Nasal cavity respiratory epithelium epithelial cell of viscerocranial mucosa (primary cell): ENCODE measurements at places on chromosomes 6 and 20. TPM values are rescaled to one million over a fixed set of nuclear protein-coding genes. Genes with fewer than 3 reads are reported as not detected.

RAD21L1 gene
- not detected in 2 replicates for total RNA-seq

SLC17A2 gene
- not detected in 2 replicates for total RNA-seq

NKX2-4 gene
- not detected in 2 replicates for total RNA-seq

DNMT3B gene
- 0.68 and 1.5 TPM in 2 replicates for total RNA-seq

SSTR4 gene
- total RNA-seq = not detected in 2 replicates

THBS2 gene
- total RNA-seq = 0.50 and 28.4 TPM in 2 replicates

ULBP2 gene
- 8.2 and 10.7 TPM in 2 replicates for total RNA-seq

CST4 gene
- not detected in 2 replicates for total RNA-seq

LSM14B gene
- 54.5 and 59.8 TPM in 2 replicates for total RNA-seq

GZF1 gene
- total RNA-seq = 43.7 and 56.4 TPM in 2 replicates

DDX43 gene
- 0.34 and 1.00 TPM in 2 replicates for total RNA-seq

ZNF334 gene
- 2.7 and 7.9 TPM in 2 replicates for total RNA-seq

XKR7 gene
- total RNA-seq = not detected in 2 replicates

PTK7 gene
- total RNA-seq = 68.4 and 143 TPM in 2 replicates

ROS1 gene
- under 0.01 and 0.57 TPM in 2 replicates for total RNA-seq

KCTD20 gene
- total RNA-seq = 33.8 and 37.4 TPM in 2 replicates

PNPLA1 gene
- 0.36 and 0.68 TPM in 2 replicates for total RNA-seq

RGS17 gene
- total RNA-seq = 1.4 and 4.1 TPM in 2 replicates

DCDC2 gene
- 0.68 and 6.6 TPM in 2 replicates for total RNA-seq

HDAC2 gene
- 69.4 and 148 TPM in 2 replicates for total RNA-seq

TREM2 gene
- 0.36 and 1.4 TPM in 2 replicates for total RNA-seq

SLC4A11 gene
- total RNA-seq = 4.1 and 5.1 TPM in 2 replicates

BPIFA2 gene
- 0.07 TPM in 1 of 2 replicates, not detected in the other for total RNA-seq

BMP2 gene
- 12.0 and 14.4 TPM in 2 replicates for total RNA-seq

MOG gene
- total RNA-seq = not detected in 2 replicates

CCN5 gene
- not detected in 2 replicates for total RNA-seq

FERMT1 gene
- total RNA-seq = 53.0 and 80.4 TPM in 2 replicates

RSPO3 gene
- not detected in 2 replicates for total RNA-seq

GPX5 gene
- total RNA-seq = not detected in 2 replicates

BPIFB4 gene
- not detected in 2 replicates for total RNA-seq

SLC17A1 gene
- total RNA-seq = not detected in 2 replicates

C6orf163 gene
- total RNA-seq = 0.68 and 3.2 TPM in 2 replicates

SLC17A3 gene
- total RNA-seq = not detected in 2 replicates

KCNS1 gene
- 0.64 and 1.0 TPM in 2 replicates for total RNA-seq

C4A gene
- 1.3 and 1.4 TPM in 2 replicates for total RNA-seq

PSMA7 gene
- 358 and 369 TPM in 2 replicates for total RNA-seq

MUCL3 gene
- not detected in 2 replicates for total RNA-seq

NCOA5 gene
- total RNA-seq = 8.5 and 16.7 TPM in 2 replicates

FOXO3 gene
- total RNA-seq = 42.4 and 56.5 TPM in 2 replicates

BPIFA1 gene
- 24.0 TPM in 1 of 2 replicates, not detected in the other for total RNA-seq

SLC22A3 gene
- 5.5 and 18.6 TPM in 2 replicates for total RNA-seq

DEF6 gene
- 23.2 and 24.6 TPM in 2 replicates for total RNA-seq

CLPSL2 gene
- not detected in 2 replicates for total RNA-seq

OR2J3 gene
- not detected in 2 replicates for total RNA-seq
